ENCODE measurements at places on chromosomes 13 and 19.

DNA sequence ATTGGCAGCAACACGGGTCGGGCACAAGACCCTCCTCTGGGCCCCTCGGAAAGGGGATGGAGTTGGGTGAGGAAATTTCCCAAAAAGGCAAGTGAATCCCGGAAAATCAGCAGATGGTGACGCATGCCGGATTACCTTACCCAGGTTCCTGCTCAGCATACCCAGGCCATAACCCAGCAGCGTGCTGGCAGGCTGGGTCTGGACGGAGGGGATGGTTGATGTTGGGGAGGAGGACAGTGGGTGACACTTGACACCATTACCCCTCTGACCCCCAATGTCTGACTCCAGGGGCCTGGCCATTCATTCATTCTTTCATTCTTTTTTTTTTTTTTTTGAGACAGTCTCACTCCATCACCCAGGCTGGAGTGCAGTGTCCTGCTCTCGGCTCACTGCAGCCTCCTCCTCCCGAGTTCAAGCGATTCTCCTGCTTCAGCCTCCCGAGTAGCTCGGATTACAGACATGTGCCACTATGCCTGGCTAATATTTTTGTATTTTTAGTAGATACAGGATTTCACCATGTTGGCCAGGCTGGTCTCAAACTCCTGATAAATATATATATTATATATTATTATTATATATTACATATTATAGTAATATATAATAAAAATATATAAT lies 799 bp downstream of the PVR start:
- no peak for DNase-seq

DNA sequence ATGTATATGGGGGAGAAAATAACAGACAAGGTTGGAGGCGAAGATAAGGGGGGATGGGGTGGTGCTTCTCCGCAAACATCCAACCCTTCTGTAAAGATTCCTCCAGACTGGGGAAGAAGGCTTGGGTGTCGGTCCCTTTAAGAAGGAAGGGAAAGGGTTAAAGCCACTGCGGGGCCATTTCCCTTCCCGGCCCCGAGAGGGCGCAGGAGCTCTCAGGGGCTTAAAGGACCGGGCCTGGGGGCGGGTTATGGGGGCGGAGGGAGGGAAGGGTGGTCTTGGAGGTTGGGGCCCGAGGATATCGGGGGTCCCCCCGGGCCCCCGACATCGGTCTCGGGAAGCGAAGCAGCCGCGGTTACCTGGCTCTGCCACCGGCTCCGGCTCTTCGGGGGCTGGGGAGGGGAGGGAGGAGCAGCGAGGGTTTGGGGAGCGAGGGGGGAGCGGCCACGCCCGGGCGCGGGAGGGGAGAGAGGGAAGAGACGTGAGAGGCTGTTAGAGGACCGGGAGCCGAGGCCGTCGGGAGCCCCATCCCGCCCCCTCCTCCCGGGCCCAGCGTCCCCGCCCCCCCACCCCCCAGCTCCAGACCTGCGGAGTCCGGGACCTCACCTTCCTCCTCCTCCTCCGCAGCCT lies 2.8 kb downstream of the TNNT1 start:
- no peak for DNase-seq

- no peak for DNase-seq
Measured at GRCh38 chr19:15404097-15404779, 14.6 kb downstream of the AKAP8L start.

- no peak for DNase-seq
Measured at GRCh38 chr19:55546822-55547614, 1.7 kb upstream of the SBK3 start.

DNA sequence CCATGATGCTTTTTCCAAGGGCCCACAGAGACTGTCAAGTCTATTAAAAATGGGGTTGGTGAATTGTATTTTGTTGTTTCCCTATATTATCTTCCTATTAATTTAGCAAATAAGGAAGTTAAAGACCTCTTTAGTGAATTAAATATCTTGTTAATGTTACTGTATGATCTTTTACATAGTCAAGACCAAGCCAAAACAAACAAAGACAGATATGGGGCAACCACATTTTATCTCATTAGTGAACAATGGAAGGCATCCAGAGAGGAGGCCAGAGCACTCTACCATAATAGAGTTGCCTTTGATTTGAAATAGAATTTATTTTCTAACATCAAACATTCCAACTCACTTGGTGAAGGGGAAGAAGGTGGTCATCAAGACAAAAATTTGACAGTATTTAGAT lies 169.4 kb downstream of the B3GLCT start:
- no peak for DNase-seq

DNA sequence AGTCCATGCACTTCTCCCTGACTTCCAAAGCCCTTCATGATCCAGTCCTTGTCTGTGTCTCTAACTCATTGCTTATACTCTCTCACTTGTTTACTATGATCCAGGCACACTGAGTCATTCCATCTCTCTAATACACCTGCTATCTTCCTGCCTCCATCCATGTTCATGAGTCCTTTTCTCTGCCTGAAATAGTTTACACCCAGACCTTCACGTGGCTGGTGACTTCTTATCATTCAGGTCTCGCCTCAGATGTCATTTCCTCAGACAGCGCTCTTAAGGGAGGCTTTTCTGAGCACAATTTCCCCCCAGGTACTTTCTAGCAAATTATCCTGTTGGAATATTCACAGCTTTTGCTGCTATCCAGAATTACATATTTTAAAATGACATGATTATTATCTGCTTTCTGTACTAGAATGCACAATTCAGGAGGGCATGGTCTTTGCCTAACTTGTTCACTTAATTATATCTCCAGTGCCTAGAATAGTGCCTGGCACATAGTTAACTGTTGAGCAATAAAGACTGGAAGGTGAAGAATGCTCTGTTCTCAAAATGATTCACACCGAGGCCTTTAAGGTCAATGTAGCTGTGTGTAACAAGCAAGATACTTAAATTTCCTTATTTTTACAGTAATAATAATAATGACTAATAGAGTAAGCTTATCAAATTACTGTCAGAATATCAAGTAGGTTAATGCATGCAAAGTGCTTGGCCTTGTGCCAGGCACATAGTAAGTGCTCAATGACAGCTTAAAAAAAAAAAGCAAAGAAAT lies 183.7 kb upstream of the SPRY2 start:
- DNase-seq = no peak

GRCh38 chr19:6576869-6577475 lies 14.0 kb downstream of the CD70 start:
- DNase-seq = no peak

- DNase-seq = peak; percentile 31
Measured at GRCh38 chr13:28204690-28205443, 66.5 kb downstream of the PAN3 start.

GRCh38 chr13:49643035-49643646 lies 14.8 kb downstream of the ARL11 start:
- no peak for DNase-seq

DNA sequence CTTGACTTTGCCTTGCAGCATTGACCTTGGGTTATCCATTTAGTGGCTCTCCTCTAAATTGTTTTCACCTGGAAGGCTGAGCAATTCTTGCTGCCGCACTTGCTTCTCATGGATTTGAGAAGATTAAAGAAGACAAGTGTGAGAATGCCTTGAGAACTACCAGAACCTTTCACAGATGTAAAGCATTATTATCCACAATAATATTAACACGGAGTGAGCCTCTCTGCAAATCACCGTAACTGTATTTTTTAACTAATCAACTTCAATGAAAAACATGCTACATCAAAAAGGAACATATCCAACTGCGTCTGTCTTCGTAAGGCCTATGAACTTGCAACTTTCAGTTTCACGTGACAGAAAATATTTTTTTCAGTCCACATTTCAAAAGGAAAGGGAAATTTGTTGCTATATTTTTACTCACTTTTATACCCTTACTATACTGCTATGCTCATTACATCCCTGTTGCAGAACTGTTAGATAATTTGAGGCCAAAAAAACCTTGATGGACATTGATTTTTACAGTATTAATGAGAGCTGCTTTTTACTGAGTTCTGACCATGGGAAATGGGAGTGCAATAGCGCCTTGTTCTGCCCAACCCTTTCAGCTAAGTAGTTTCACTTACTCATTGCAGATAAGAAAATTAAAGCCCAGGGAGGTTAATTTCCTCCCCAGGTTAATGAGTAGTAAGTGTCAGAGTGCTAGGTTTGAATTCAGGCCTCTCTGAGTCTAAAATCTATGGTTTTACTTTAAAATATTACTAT lies 93.8 kb upstream of the RAP2A start:
- no peak for DNase-seq

GRCh38 chr13:64850017-64850416 lies 2380.1 kb downstream of the PCDH9 start:
- DNase-seq = no peak

- no peak for DNase-seq
Measured at GRCh38 chr13:41387576-41387975, 69.8 kb upstream of the RGCC start.

DNA sequence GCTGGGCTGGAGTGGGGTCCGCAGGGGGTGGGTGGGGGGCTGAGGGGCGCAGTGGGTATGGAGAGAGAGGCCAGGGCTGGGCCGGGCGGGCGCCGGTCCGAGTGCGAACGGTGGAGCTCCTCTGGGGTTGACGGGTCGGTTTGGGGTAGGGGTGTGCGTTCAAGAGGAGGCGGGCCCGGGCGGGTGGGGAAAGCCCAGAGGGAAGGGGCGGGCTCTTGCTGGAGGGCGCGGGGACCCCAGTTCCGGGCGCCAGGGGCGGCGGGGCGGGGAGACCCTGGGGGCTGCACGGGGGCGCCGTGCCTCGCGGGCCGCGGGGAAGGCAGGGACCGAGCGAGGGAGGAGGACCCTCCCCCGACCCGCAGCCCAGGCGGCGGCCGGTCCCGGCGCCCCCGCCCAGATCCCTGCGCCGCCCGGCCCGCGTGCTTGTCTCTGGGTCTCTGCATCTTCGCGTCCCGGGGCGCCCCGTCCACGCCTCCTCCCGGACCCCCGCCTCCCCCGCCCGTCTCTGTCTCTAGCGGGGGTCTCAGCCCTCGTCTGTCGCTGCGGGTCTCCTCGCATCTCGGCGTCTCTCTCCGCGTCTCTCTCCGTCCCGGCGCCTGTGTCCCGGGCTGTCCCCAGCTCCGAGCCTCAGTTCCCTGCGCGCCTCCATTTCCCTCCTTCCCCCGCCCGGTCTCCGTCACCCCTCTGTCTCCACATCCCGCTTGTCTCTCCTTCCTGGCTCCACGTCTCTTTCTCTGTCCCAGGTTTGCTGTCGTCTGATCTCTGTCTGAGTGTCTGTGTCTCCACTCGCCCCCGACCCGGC lies 8.3 kb upstream of the SHISA7 start:
- no peak for DNase-seq

DNA sequence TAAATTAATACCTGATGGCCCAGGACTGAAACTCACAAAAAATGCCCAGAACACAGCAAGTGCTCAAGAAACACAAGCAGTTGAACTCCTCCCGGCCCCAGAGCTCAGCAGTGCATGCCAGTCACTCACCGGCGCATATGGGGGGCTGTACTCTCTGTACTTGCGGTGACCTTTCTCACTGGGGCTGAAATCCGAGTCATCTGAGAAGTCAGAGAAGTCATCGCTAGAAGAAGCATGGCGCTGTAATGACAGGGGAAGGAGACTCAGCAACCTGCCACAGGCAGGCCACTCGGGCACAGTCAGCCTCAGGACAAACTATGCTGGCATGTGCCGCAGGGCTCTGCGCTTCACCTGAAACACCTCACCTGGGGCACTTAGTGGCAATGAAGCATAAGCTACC lies 19.7 kb downstream of the ZC3H4 start:
- DNase-seq = peak; percentile 41

Data from stimulated activated CD8-positive, alpha-beta memory T cell treated with anti-CD3 and anti-CD28 coated beads, Interleukin-2, amount 100 ng/mL, for 48 hours (primary cell).